CD4-positive, alpha-beta T cell treated with Interferon gamma for 1 hour (primary cell): ENCODE measurements at places on chromosomes 11 and 22.

- DNase-seq: no peak
Measured at GRCh38 chr11:75637998-75638397, 30.8 kb downstream of the MAP6 start.

DNA sequence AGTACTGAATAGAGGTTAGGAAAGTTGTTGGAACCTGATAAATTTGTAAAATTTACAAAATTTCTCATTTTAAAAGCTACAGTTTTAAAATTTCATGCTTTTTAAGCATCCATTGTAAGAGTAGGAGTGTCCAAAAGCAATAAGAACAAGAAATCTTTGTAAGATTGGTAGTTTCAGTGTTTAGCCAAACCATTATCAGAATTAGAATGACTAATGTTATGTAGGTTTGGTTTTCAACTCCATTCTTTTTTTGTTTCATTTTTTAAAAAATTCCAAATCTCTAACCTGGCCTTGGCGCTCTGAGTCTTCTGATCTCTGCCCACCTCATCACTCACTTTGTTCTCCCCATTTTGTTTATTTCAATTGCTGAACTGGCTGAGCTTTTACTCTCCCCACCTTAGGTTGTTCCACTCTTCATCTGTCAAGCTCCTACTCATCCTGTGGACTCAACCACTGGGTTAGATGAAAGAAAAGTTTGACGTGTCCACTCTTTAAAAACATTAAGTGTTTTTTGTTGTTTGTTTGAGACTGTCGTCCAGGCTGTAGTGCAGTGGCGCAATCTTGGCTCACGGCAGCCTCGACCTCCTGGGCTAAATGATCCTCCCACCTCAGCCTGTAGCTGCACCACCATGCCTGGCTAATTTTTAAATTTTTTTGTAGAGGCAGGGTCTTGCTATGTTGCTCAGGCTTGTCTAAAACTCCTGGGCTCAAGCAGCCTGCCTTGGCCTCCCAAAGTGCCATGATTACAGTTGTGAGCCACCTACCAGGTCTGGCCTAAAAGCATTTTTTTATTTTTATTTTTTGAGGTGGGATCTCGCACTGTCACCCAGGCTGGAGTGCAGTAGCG lies 14.0 kb downstream of the EP300 start:
- no peak for DNase-seq

DNA sequence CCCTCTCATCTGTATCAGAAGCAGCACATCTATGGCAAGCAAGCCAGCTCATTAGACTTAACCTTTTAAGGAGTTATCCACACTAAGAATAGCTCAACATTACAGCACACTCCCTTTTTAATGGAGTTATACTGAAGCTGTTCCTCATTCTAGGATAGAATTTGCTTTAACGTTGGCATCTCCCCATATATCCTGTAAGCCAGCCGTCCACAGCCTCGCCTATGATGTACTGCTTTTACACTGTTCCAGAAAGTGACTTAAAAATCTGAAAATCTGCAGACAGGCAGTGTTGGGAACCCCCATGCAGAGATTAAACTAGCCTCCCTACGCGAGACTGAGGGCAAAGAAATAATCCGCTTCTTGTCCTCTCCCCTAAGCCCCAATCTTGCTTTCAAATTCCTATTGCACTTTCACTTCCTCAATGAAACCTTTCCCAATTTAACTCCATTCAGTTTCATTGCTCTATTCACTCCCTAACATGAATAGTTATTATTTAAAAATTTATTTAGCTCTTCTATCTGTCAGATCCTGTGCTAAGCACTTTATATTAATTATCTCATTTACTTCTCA lies 225.0 kb downstream of the BLID start:
- DNase-seq: no peak

DNA sequence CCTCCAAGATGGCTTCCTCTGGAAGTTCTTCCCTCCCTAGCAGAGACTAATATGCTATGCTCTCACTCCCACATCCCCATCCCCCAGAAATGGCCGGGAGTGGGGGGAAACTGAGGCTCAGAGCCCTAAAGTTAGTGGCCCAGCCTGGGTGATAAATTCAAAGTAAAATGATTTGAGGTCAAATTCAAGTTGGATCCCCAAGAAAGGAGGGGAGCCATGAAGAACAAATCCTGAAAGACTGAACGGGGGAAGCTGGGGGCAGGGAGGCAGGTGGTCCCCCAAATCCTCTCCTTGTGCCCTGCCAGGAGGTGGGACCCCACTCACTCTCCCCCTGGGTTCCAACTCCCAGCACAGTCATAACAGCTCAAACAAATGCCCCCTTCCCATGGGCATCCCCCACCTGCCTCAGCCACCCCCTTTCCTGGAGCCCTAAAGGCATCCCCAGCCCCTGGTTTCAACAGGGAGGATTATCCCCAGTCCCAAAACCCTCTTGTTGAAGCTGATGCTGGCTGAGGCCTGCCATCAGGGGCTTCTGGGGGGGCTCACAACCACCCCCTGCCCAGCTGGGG lies 1.1 kb downstream of the CBX6 start:
- no peak for DNase-seq

- no peak for DNase-seq
Measured at GRCh38 chr11:976431-977160, 50.9 kb downstream of the AP2A2 start.

- no peak for DNase-seq
Measured at GRCh38 chr11:113675003-113675561, 31.0 kb downstream of the TMPRSS5 start.

GRCh38 chr11:116602637-116602942 lies 170.2 kb downstream of the BUD13 start:
- DNase-seq: no peak

GRCh38 chr11:116379185-116379828 lies 393.5 kb downstream of the BUD13 start:
- DNase-seq: no peak

DNA sequence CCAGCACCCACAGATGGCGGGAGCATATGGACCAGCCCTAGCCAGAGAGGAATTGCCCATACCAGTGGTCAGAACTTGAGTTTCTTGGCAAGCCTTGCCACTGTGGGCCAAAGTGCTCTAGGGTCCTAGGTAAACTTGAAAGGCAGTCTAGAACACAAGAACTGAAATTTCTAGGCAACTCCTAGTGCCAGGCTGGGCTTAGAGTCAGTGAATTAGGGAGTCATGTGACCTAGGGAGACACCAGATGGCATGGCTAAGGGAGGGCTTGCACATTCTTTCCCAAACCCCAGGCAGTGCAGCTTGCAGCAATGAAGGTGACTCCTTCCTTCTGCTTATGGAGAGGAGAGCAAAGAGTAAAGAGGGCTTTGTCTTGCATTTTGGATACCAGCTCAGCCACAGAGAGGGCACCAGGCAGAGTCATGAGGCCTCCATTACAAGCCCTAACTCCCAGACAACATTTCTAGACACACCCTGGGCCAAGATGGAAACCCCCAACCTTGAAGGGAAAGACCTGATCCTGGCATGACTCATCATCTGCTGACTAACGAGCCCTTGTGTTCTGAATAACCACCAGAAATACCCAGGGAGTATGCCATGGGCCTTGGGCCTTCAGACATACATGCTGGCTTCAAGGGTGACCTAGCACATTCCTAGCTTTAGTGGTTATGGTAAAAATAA lies 19.2 kb upstream of the OR56A3 start:
- no peak for DNase-seq
